ENCODE measurements at places on chromosomes 13 and 19.

DNA sequence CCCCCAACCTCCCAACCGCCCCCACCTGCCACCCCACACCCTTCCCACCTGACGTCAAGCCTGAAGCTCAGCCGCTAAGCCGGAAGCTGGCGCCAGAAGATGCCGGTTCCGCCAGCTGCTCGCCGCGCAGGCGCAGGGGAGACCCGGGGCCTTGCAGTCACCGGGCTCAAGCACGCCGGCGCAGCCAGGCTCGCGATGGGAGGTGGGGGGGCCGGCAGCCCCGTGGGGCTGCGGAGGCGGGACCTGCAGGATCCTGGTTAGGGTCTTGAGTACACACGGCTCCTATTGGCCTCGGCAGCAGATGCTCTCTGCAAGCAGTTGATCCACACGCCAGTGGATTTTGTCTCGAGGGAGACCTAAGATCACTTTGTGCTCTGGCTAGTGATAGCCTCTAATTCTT is at the start of gene LIG4:
Gene LIG4, minus strand, starts transcription at position 101 of the 400 bp plus-strand sequence. CDS start 4,268 bp downstream, outside the sequence.
- peak; percentile 96 for DNase-seq

DNA sequence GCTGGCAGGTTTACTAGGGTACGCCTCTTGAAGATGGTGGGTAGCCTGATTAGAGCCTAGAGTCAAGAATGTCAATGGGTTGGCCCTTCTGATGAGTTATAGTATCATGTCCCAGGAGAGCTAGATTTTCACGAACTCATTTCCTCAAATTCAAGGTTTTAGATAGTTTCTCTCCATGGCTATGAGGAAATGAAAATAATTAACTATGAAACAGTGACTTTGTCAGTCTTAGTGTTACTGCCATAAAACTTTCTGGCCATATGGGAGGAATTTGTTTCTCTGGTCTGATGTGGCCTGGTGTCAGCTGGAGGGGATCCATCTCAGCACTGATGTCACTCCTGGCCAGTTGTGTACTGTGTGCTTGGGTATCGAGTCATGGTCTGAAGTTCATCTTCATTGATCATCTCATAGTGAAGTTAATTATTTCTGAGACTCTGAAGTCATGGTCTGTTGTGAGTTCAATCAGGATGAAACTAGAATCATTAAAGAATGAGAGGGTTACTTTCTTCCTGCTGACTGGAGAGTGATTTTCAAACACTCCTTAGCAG is 49.4 kb upstream of the TNFSF11 start:
- DNase-seq: no peak

- no peak for DNase-seq
These were observed 77.3 kb downstream of the ZIC5 start for GRCh38 chr13:99894105-99894839.

DNA sequence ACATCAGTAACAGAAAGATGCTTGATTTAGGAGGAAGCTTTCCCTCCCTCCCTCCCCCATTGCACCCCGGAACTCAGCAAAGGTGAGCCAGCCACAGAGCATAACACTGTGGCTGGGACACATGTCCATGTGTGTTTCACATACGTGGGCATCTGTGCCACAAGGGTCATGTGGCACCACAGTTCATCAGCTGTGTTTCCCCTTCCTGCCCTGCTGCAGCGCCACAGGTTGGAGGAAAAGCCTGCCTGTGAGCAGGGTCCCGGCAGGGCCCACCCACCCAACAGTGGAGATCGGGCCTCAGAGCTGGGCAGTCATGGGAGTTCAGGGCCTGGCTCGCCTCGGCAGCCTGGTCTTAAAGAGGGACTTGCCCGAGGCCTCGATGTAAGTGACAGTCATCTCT is 2.8 kb downstream of the ACP5 start:
- DNase-seq: no peak
